AG09309 (cell line): ENCODE measurements at places on chromosomes 2 and 18.
A peak's percentile ranks its signal among the peaks of the same experiment; 100 is the strongest.

GRCh38 chr2:74886811-74887210 is 52.9 kb downstream of the HK2 start:
- DNase-seq, result no peak

GRCh38 chr2:100967716-100968115 is 34.4 kb upstream of the RPL31 start:
- DNase-seq, result no peak

DNA sequence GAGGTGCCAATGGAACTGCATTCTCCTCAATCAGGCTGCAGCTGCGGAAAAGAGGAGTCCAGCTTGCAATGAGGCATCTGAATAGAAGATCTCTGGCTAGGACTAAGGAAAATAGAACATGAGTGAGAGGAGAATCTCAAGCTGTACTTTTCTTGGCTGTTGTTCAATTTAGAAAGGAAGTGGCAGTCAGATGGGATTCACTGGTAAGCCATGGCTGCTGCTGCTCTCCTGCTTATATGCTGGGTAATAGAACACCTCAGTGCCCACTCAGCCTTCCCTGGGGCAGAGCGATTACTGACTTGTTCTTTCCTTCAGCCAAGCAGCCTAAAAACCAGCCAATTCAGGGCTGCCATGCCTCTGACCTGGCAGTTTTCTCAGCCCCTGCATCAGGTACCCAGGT is 17.6 kb upstream of the CHST9 start:
- DNase-seq, result no peak

GRCh38 chr18:76571689-76572088 is 76.6 kb upstream of the ZNF516 start:
- no peak for DNase-seq

DNA sequence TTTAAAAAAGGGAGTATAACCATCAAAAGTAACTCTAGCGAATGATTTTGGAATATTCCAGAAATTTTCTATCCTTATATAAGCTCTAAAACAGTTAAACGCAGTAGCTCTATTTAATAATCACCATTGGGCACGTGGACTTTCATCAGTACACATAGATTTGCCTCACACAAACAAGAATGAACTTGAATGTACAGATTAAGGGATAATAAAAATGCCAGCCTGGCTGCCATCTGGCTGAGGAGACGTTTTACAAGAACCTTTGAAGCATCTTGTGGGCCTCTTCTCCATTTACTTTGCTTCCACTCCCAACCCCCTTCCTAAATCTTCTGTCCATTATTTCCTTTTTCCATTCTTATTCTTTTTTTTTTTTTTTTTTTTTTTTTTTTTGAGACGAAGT is 47.2 kb downstream of the AGAP1 start:
- no peak for DNase-seq

DNA sequence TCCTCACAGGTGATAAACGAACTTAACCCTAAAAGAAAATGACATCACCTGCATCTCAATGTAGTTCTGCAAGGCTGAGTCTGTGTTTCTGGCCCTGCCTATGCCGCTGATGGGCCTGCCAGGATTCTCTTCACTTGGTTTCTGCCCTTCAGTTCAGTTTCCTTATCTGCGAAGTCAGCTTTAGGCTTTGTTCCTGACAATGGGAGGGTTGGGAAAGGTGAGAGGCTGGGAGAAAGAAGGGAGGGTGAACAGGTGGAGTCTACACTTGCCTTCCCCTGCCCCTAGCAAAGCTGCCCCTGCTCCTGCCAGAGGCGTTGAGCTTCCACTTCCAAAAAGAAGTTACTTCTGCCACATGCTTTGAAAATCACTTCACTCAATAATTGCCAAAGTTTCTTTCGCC is 124.0 kb upstream of the APCDD1 start:
- DNase-seq, result no peak

GRCh38 chr2:182368446-182368845 is 58.4 kb downstream of the PDE1A start:
- peak; percentile 75 for DNase-seq

- no peak for DNase-seq
These were observed 888 bp upstream of the TWSG1 start for GRCh38 chr18:9333441-9334328.

GRCh38 chr2:144267239-144267638 is 252.7 kb downstream of the ZEB2 start:
- no peak for DNase-seq

DNA sequence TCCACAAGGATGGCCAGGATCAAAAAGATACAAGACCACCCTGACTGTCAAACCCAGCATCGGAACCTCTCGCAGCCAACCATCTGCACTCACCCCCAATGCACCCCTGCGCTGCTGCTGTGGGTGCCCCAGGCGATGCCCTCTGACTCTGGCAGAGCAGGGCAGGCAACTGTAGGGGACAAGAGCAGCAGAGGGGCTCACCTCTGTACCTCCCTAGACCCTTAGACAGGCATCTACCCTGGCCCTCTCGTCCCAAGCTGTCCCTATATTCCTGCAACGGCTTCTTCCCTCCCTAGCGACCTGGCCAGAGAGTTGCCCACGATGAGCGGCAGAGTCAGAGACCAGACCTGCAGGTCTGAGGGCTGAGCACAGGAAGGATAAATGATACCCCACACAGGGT is 128.2 kb downstream of the HDAC4 start:
- no peak for DNase-seq

DNA sequence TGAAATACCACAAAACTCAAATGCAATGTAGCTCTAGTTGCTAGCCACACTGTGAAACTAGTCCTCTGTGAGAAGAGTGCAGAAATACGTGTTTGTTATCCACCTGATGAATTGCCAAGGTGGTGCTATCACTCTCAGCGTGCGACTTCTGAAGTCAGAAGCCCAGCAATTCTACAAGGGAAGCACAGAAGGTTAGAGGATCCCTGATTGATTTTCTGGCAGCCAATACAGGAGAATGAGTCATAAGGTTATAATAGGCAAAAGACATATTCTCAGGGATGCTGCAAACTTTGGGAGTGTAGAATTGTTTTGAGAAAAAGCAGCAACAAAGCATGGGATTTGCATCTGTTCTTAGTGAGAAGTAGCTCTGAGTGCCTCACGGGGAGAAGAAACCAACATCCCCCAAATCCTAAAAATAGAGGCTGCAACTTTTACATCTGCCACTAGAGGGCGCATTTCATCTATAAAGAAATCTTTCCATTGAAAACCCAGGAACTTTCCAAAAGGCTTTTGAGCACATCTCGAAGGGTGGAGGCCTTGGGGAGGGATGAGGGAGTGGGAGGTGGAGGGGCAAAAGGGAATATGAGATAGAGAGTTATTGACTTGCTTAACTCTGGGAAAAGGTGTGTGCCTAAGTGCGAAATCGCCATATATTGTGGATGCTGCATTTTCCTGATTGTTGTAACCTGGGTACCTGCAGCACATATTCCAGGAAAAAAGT is 78.0 kb downstream of the TMEM182 start:
- no peak for DNase-seq

GRCh38 chr2:101737478-101738255 is 40.2 kb downstream of the MAP4K4 start:
- no peak for DNase-seq

DNA sequence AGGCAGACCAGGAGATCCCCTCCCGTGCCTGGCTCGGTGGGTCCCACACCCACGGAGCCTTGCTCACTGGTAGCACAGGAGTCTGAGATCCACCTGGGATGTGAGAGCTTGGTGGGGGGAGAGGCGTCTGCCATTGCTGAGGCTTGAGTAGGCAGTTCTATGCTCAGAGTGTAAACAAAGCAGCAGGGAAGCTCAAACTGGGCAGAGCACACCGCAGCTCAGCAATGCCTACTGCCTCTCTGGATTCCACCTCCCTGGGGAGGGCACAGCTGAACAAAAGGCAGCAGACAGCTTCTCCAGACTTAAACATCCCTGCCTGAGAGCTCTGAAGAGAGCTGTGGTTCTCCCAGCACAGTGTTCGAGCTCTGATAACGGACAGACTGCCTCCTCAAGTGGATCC is 85.1 kb downstream of the UGP2 start:
- no peak for DNase-seq

DNA sequence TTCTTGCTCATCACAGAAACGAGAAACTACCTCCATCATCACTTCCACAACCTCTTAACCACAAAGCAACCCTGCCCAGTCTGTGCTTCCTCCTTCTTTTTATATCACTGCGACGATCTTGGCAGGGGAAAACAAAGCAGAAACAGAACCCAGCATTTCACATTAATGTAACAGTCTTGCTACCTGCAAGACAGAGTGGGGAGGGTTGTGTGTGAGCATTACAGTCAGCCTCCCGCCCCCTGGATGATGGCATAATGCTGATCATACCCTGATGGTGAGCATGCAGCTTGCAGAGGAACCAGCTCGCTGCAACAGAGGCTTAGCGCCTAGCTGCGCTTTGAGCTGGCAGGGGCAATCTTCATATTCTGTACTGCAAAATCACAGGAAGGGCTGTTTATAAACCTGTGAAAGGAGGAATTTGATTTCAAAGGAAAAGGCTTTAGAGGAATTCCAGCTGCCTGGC is 376.1 kb downstream of the IRS1 start:
- DNase-seq, result no peak

DNA sequence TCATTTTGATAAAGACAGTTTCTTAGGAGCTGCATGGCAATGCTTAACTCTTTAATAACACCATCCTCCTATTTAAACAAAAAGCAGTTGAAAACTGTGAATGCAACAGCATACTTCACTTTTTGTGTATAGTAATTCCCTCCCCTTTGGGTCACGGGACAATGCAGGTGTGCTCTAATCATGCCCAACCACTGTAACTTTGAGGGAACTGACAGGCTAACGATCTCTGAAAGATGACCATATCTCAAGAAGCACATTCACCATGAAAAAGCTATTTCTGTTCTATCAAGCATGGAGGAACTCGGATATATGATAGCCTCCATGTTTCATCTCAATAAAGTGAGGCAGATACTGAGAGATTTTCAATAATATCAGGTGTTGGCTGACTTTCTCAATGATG is 81.1 kb upstream of the CD226 start:
- DNase-seq, result no peak

- DNase-seq, result no peak
These were observed 437.6 kb downstream of the NCKAP5 start for GRCh38 chr2:133130548-133131246.

DNA sequence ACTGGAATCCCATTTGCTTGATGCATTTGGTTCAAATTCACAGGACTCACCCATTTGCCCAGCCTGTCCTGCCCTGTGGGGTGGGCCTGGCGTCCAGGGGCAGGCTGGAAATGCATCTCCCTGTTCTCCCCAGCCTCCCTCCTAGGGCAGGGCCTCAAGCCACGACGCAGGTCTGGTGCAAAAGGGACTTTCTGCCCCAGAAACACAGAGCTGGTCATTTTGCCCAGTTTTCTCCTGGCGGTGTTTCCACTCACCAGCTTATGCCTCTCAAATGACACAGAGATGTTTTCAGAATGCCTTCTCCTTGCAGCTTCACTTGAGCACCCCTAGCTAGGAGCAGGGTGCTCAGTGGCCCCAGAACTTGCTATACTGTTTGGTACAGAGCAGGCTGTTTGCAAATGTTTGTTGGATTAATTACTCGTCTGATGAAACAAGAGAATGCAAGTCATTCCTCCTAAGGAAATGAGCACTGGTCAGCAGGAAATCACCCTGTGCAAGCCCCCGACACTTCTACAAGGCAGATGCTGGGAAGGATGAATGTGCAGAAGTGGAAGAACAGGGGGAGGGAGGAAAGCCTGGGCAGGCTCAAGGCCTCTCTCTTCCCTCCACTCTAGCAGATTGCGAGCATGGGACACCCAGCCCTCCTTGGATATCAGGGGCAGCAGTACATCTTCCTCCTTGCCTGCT is 164.3 kb upstream of the APCDD1 start:
- peak; percentile 64 for DNase-seq

GRCh38 chr18:36756242-36756641 is 72.6 kb downstream of the TPGS2 start:
- peak; percentile 62 for DNase-seq

DNA sequence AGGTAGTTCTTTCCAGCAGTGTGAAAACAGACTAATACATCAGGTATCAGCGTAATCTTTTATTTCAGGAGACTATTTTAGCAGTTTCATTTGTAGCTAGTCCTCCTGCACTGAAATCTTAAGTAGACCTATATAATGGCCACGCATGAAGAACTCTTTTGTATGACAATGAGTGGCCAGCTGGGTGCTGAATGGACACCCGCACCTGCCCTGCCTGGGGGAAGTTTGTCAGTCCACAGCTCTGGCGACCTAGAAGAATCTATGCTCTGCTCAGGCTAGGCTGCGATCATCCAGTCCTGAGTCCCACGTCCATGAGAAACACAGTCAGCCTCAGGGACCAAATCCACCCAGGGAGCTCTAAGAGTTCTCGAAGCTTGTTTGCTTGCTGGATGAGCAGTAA is 709.2 kb upstream of the ID2 start:
- DNase-seq, result no peak

DNA sequence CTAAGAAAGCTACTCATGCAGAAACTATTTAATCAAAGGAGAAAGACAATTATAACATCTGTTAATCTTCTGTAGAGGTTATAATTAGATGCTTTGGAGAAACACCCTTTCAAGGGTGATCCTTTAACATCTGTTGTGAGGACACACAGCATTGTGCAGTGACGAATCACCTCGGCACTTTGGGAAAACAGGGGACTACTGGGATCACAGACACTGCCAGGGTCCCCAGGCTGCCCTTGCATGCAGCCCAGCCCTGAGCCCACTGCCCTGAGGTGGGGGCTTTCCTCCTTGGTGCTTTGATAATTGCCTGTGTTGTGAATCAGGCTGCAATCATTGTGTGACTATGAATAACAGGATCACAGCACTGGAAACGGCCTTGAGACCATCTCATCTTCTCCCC is 10.6 kb downstream of the NCKAP5 start:
- DNase-seq, result no peak

DNA sequence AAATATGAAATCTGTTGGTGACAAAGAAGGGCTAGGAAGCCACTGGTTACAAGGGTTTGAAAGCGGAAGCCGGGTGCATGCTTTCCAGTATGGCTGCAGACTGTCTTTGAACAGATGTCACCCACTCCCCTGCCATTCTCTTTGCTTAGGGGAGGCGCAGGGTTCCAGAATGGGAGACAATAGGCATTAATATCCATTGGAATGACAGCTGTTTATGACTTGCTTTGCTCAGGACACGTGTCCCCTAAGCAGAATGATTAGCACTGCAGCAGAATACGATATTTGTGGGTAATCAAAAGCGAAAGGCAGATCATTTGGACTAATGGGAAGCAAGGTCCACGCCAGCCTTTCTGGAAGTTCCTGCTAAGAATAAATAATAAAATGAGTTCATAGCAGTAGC is 25.8 kb upstream of the NRP2 start:
- DNase-seq, result no peak

DNA sequence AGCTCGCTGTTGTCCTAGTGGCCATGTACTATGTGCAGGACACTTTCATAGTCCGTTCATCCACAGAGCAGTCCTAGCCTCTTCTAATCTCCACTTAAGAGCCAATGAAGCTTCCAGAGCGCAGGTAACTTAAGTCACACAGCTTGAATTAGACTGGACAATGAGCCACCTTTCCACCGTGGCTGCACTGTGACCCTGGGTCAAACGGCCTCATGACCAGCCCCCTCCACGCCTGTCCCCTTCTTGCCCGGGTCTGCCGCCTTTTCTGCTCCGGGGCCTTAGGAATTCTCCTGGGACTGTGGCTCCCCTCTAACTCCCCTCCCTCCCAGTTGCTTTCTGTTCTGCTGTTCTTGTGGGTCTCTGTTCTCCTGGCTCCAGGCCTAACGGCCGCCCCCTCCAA is 8.4 kb upstream of the PRKCE start:
- DNase-seq, result no peak
